Liver (tissue), 10 donors: ENCODE measurements at places on chromosomes 11 and 22. TPM values are rescaled to one million over a fixed set of nuclear protein-coding genes. Genes with fewer than 3 reads are reported as not detected.

The FXYD2 gene
- 22.9 TPM for total RNA-seq

The PAK1 gene
- total RNA-seq, result 24.9 TPM

The MMP12 gene
- not detected for total RNA-seq

The ISX gene
- total RNA-seq, result 2.7 TPM

The VWA5A gene
- 2.3 TPM for total RNA-seq

The LRP4 gene
- total RNA-seq, result 3.1 TPM

The CRYAB gene
- 0.33 TPM for total RNA-seq

The IL17REL gene
- total RNA-seq, result under 0.01 TPM

The CDC42EP2 gene
- total RNA-seq, result 1.9 TPM

The CDC42BPG gene
- total RNA-seq, result 0.75 TPM

The SIK3 gene
- 52.4 TPM for total RNA-seq

The IGLL5 gene
- total RNA-seq, result 1.3 TPM

The RGL4 gene
- total RNA-seq, result 0.75 TPM

The MMP10 gene
- not detected for total RNA-seq

The B3GAT1 gene
- not detected for total RNA-seq

The OR4A47 gene
- total RNA-seq, result not detected

The ME3 gene
- 2.7 TPM for total RNA-seq

The HEPHL1 gene
- not detected for total RNA-seq

The OR2D3 gene
- not detected for total RNA-seq

The RTCB gene
- 41.6 TPM for total RNA-seq

The TSPAN32 gene
- total RNA-seq, result 0.25 TPM

The PANX2 gene
- 0.56 TPM for total RNA-seq

The C11orf97 gene
- total RNA-seq, result not detected

The PARVG gene
- total RNA-seq, result 8.9 TPM

The CNIH2 gene
- total RNA-seq, result not detected

The SCN4B gene
- 0.05 TPM for total RNA-seq

The FERMT3 gene
- total RNA-seq, result 11.0 TPM

The IGSF22 gene
- not detected for total RNA-seq

The POU2AF3 gene
- 0.65 TPM for total RNA-seq

The ZNF215 gene
- total RNA-seq, result 0.42 TPM

The SHANK3 gene
- 10.0 TPM for total RNA-seq

The CADM1 gene
- total RNA-seq, result 13.0 TPM

The FOLH1 gene
- 7.4 TPM for total RNA-seq

The GAB4 gene
- not detected for total RNA-seq

The SERPING1 gene
- total RNA-seq, result 541 TPM

The OR4C6 gene
- not detected for total RNA-seq

The C22orf15 gene
- 0.17 TPM for total RNA-seq

The GSTT2B gene
- total RNA-seq, result 12.7 TPM

The OR5T3 gene
- not detected for total RNA-seq

The RIMBP3C gene
- total RNA-seq, result 0.08 TPM

The OR4D5 gene
- total RNA-seq, result not detected
